ENCODE measurements at places on chromosomes 1 and 21.

DNA sequence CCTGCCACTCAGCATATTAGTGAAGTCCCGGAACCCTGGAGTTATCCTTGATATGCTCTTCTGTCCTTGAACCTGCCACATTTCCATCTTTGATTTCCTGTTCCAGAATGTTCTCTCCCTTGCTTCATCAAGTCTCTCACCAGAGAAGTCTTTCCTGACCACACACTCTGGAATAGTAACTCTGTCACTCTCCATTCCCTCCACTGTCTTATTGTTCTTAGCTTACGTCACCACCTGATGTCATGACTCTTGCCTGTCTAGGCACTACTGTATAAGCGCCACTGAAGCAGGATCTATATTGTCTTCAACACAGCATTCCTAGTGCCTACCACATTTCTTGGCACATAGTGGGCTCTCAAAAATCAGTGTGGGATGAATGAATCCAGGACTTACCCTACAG is 65.4 kb upstream of the SMYD2 start:
- no peak for DNase-seq

GRCh38 chr1:171218661-171219060 is 29.6 kb upstream of the FMO1 start:
- DNase-seq = no peak

DNA sequence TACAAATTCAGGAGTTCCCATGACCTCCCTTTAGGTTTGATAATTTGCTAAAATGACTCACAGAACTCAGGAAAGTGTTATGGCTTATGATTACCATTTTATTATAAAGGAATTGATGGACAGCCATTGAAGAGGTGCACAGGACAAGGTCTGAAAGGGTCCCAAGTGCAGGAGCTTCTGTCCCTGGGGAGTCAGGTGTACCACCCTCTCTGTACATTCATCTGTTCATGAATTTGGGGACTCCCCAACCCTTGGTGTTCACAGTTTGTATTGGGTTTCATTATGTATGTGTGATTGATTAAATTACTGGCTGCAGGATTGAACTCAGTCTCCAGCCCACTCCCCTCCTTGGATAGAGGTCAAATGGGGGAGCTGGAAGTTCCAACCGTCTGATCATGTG is 10.8 kb upstream of the IL10RB start:
- no peak for DNase-seq

- no peak for DNase-seq
Measured at GRCh38 chr1:161299347-161299746, 10.4 kb downstream of the MPZ start.

GRCh38 chr1:218211241-218211640 is 73.9 kb upstream of the RRP15 start:
- DNase-seq = no peak

- no peak for DNase-seq
Measured at GRCh38 chr21:31893851-31894415, 21.1 kb downstream of the HUNK start.

DNA sequence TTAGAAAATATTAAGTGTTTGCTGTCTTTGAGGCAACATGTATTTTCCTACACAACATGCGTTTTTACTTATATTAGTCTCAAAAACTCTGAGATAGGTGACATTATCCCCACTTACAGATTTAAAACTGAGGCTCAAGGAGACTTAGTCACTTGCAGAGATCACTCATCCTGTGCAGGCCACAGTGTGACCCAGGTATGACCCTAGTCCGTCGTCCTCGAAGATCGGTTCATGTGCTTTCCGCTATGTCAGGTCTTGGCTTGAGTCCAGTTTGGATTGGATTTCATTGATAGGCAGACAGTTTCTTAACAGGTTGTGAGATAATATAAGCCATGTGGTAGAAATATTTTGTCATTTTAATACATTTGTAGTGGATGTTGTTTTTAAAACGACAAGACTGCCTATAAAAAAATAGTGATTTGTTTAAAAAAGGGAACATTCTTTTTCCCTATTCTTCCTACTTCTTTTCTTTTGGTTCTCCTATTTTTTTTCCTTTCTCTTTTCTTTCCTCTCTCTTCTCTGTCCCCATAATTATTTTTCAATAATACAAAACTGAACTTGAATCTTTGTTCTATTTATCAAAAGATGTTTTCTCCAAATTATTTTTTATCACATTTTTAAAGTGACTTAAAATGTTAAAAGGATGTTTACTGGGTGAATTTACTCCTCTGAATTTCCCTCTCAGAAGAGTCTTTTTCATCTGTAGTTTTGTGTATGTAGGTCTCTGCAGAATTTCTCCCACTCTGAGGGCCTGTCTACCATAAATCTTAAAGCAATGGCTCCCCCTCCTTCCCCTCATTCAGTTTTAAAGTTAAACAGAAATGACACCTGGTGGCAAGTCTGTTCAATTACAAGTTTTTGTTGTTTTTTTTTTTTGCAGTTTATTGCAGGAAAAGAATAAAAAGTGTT is 81.8 kb downstream of the PHTF1 start:
- peak; percentile 25 for DNase-seq

- no peak for DNase-seq
Measured at GRCh38 chr1:16617114-16617631, 3.8 kb upstream of the NBPF1 start.

DNA sequence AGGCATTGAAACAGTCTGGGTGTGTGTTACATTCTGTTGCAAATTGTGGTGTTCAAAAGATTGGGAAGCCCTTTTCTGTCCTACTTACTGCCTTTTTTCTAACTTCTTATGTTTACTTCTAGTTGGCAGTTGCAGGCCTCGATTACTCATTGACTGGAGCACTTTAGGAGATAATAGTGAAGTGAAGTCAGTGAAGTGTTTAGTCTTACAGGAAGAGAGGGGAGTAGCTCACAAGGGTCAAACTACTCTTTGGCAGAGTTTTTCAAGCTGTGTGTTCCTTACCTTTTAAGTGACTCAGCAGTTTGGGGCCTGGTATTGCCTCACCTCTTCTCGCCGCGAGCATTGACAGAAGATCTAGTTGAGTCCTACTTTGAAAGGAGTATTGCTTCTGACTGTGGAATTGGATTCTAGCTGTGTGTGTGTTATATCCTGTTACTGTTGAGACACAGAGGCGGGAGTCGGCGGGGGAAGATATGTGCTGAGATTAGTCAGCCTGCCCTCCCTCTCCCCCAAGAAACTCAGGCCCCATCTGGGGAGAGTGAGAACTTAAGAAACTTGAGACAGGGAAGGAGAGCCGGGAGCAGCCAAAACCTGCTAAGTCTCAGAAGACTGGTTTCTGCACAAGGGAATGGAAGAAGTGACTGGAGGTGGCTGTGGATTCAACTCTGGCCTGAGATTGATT is 19.3 kb downstream of the AHCYL1 start:
- DNase-seq = peak; percentile 64

GRCh38 chr1:47659146-47659545 is 221.3 kb downstream of the FOXD2 start:
- no peak for DNase-seq

GRCh38 chr1:9877962-9878361 is 32.1 kb downstream of the CTNNBIP1 start:
- no peak for DNase-seq

GRCh38 chr1:228152918-228153258 is 3.2 kb downstream of the GJC2 start:
- DNase-seq = peak; percentile 21

- no peak for DNase-seq
Measured at GRCh38 chr1:30400507-30400906, 322.9 kb downstream of the MATN1 start.

Measured in left cardiac atrium (tissue), 4 donors.